ENCODE measurements at places on chromosomes 12 and 14. TPM values are rescaled to one million over a fixed set of nuclear protein-coding genes. Genes with fewer than 3 reads are reported as not detected.

DNA sequence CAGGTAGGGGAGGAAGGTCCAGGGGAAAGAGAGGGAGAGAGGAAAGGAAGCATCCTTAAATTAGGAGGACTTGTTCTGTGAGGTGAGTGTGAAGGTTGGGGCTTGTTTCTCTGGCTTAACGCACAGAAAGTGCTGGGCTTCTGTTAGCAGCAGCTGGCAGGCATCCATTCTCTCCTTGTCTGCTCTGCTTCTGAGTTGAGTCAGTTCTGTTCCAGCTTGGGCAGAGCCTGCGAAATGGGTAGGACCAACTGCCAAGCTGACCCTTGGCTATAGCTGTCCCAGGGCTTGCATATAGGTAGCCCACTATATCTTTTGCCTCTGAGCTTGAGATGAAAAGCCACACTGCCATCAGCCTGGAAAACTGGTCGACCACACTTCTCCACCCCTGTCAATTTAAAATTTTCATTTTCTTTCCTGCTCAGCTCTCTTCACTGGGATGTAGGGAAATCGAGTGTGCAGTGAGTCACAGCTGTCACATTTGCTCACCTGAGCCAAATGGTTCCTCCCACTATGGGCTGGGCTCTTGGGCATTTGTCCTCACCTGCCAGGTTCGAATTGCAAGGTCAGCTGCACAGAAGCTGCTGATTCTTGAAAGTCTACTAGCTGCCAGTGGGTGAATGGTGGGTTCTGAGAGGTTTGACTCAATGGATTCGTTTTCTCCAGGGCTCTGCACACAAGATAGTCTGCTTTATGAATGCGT, 256.4 kb upstream of the PWP1 start:
- ATAC-seq = no peak

DNA sequence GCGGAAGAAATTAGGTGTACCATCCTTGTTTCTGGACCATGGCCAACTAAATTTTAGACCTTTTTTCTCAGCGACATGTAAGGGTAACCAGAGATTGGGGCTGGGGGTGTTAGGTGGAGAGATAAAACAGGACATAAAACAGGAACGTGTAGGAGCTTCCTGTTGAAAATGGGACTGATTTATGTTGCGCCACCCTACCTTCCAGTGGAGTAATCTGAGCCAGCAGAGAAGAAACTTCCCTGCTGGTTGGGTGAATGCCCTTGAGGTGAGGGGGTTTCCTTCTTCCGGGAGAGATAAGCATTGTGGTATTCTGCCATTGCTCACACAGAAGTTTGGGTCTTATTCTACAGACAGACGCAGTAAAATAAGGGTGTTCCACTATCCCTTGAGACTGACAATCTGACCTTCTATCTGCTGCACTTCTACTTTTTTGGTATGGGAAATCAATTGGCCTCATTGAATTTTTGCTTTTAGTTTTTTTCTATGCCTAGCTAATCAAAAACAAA, 417.6 kb downstream of the PCNX1 start:
- ATAC-seq = no peak

- peak; percentile 87 for ATAC-seq
These were observed 58.0 kb upstream of the GSC start for GRCh38 chr14:94827711-94828447.

DNA sequence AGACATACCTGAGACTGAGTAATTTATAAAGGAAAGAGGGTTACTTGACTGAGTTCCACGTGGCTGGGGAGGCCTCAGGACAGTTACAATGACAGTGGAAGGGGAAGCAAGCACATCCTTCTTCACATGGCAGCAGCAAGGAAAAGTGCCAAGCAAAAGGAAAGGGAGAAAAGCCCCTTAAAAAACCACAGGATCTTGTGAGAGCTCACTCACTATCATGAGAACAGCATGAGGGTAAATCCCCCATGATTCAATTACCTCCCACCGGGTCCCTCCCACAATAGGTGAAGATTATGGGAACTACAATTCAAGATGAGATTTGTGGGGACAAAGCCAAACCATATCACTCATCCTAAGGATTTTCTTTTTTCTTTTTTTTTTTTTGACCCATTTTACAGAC, 177.8 kb upstream of the EEA1 start:
- no peak for ATAC-seq

DNA sequence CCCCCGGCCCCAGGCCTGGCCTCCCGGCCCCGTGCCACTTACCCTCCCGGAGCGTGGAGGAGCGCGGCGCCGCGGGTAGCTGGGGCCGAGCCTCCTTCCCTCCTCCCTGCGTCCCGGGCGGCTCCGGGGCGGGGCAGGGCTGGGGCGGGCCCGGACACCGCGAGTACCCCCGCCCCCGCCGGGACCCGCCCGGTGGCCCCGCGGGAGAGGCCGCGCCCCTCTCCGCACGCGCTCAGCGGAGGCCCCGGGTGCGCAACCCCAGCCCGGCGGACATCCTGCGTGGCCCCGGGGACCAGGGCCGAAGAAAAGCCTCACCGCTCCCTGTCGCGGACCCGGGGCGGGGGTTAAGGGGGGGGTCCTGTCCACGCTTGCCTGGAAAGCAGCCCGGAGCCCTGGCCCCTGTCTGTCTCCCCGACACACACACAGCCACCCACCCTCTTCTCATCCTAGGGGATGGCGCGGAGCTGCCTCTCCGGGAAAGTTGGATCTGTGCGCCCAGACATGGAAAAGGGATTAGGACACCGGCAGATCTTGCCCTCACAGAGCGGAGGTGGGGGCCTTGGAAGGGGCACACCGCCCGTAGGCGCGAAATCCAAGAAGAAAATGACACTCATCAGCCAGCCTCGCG, at the start of gene SYNE3:
Gene SYNE3 (minus strand): TSS at position 97 of the 628 bp plus-strand sequence. CDS start 40,829 bp downstream, outside the sequence.
- peak; percentile 78 for ATAC-seq

CCDC198 gene
- total RNA-seq = not detected

Data from gastroesophageal sphincter (tissue), 4 donors.